ENCODE measurements at places on chromosomes 13 and 19. TPM values are rescaled to one million over a fixed set of nuclear protein-coding genes. Genes with fewer than 3 reads are reported as not detected.

Gene ZNF709
- 0.34 TPM for polyA plus RNA-seq

Gene CXCL17
- 26.5 TPM for polyA plus RNA-seq

Gene ZNF112
- 1.5 TPM for polyA plus RNA-seq

Gene NAPA
- 57.1 TPM for polyA plus RNA-seq

Gene SLC25A41
- 0.21 TPM for polyA plus RNA-seq

Gene CGB7
- polyA plus RNA-seq, result 1.0 TPM

Gene TUBA3C
- not detected for polyA plus RNA-seq

Gene PPP1R15A
- 18.7 TPM for polyA plus RNA-seq

Gene FAM216B
- 0.22 TPM for polyA plus RNA-seq

Gene BLOC1S3
- 3.9 TPM for polyA plus RNA-seq

Gene PODNL1
- polyA plus RNA-seq, result 0.58 TPM

Gene ACP5
- 19.6 TPM for polyA plus RNA-seq

Gene TNFAIP8L1
- 9.2 TPM for polyA plus RNA-seq

Gene SPACA6
- 14.3 TPM for polyA plus RNA-seq

Gene ZNF296
- 0.22 TPM for polyA plus RNA-seq

Gene ZNF57
- 2.2 TPM for polyA plus RNA-seq

Gene NBEA
- 2.2 TPM for polyA plus RNA-seq

Gene HCN2
- 0.29 TPM for polyA plus RNA-seq

Gene FBN3
- polyA plus RNA-seq, result 0.05 TPM

Gene PSG2
- polyA plus RNA-seq, result not detected

Gene ASF1B
- 0.40 TPM for polyA plus RNA-seq

Gene ZNF563
- 1.1 TPM for polyA plus RNA-seq

Gene PRR20D
- polyA plus RNA-seq, result not detected

Gene PROZ
- not detected for polyA plus RNA-seq
